ENCODE measurements at places on chromosomes 3 and 15.
A peak's percentile ranks its signal among the peaks of the same experiment; 100 is the strongest.

GRCh38 chr15:55915221-55915620, 78.2 kb downstream of the NEDD4 start:
- DNase-seq: no peak

GRCh38 chr3:113536627-113537101, 4.3 kb downstream of the SIDT1 start:
- no peak for DNase-seq

GRCh38 chr15:45177285-45177684, 10.5 kb downstream of the SHF start:
- DNase-seq: no peak

DNA sequence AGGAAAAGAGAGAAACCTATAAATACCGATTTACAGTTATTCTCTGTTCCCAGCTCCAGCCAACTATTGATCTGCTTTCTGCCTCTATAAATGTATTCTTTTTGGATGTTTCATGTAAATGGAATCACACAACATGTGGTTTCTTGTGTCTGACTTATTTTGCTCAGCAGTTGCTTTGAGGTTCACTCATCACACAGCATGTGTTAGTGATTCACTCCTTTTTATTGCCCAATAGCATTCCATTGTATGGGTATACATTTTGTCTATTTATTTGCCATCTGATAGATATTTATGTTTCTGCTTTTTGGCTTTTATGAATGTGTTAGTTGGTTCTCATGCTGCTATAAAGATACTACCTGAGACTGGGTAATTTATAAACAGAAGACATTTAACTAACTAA, 23.6 kb downstream of the CCR1 start:
- peak; percentile 23 for DNase-seq

DNA sequence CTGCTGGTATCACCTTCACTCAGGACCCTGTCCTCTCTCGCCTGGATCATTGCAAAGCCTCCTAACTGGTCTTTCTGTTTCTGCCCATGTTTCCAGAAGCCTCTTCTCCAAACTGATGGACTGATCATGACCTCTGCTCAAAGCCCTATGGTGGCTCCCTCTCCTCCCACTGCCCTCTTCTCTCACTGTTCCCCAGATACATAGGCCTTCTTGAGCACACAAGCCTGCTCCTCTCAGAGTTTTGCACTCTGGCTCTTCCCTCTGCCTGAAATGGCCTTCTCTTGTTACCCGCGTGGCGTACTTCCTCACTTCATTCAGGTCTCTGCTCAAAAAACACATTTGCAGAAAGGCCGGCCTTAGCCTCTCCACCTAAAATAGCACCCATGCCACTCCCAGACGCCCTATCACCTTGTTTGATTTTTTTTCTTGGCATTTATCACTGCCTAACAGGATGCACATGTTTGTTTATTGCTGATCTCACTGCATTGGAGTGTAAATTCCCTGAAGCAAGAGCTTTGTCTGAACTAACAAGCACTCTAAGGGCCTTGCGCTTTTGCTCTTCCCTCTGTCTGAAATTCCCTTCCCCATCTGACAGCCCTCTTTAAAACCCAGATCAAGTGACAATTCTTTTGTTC, 1.4 kb upstream of the ETFA start:
- DNase-seq: no peak

GRCh38 chr3:129239991-129240390, 9.4 kb upstream of the COPG1 start:
- no peak for DNase-seq
